ENCODE measurements at places on chromosomes 16 and 17.

GRCh38 chr17:80091376-80091775 is 10.0 kb upstream of the GAA start:
- H3K36me3 ChIP-seq, result no peaks in the 10 kb centered on the region
- H3K27ac ChIP-seq, result no peak overlapping the region
- H3K4me1 ChIP-seq, result no peaks in the 10 kb centered on the region
- no peak overlapping the region for H3K4me3 ChIP-seq
- peaks cover 13% of the 10 kb centered on the region for H3K27me3 ChIP-seq

DNA sequence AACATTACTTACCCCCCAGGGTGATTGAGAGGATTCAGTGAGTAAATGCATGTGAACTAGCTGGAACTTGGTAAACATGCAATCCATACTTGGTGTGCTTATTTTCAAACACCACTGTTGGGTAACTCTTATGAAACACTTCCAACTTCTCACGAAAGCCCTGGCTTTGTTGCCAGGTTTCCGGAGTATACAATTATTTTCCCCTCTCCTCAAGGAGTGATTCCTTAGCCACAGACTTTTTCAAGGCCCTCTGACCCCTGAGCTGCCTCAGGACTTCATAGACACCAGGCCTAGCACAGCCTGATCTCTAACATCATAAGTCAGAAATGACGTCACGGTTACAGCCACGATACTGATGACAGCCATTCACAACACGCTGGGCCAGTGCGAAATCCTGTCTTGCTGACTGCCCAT is 27.6 kb downstream of the HSD17B2 start:
- DNase-seq, result no peak
- H3K27me3 ChIP-seq, result peaks cover 10% of the 10 kb centered on the region
- no peak overlapping the region for H3K27ac ChIP-seq

DNA sequence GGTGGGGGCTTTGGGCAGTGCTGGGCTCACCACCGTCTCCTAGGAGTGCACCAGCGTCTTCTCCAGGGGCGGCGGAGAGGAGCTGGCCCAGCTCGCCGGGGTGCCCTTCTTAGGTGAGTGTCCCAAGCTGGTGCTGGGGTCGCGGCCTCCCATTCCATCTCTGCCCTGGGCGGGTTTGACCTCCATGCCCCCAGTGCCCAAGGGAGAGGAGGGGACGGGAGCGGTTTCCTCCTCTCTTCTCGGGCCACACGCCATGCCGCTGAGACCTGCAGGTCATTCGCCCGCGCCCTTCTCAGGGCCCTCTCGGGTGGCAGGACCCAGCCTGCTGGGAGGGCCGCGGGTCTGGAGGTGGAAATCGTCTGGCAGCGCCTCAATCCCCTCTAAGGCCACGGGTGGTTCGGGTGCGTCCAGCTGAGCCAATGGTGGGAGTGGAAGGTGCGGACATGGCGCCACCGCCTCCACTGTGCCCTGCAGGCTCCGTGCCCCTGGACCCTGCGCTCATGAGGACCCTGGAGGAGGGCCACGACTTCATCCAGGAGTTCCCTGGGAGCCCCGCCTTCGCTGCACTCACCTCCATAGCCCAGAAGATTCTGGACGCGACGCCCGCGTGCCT is 5.3 kb downstream of the IGFALS start:
- no peaks in the 10 kb centered on the region for H3K27me3 ChIP-seq
- H3K4me1 ChIP-seq, result peaks cover 6% of the 10 kb centered on the region
- no peak overlapping the region for H3K4me3 ChIP-seq
- H3K27ac ChIP-seq, result no peak overlapping the region
- DNase-seq, result no peak
- peaks cover 4% of the 10 kb centered on the region for H3K36me3 ChIP-seq

DNA sequence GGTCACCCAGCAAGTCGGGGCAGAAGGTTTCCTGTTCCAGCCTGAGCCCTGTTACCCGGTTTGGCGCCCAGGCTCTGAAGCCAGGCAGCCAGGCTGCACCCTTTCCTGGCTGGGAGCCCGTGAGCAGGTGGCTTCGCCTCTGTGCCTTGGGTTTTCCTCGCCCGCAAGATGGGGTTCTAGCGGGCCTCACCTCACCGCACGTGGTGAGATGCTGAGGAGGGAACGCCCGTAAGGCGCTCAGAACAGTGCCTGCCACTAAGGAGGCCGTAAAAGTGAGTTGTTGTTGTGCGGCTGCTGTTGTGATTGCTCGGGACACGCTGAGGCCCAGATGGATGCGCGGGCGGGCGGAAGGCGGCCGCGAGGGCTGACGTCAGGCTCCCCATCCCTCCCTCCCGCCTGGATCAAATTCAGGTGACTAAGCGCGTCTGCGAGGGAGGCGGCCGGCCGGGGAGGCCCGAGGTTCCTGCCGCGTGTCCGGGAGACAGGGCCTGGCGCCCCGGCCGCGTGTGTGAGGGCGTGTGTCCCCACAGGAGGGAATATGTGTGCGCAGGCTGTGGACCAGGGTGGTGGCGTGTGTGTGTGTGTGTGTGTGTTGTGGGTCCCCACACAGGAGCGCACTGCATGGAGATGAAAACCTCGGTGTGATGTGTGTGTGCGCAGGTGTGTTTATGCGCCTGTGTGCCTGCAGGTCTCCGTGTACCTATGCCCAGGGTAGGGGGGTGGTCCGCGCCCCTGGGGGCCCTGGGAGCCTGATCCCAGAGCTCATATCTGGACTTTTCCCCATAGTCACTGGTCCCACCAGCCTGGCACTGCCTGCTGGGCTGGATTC is 4.3 kb downstream of the CAMKK1 start:
- H3K27ac ChIP-seq, result no peak overlapping the region
- no peaks in the 10 kb centered on the region for H3K27me3 ChIP-seq
- no peak for DNase-seq
- no peak overlapping the region for H3K4me3 ChIP-seq

DNA sequence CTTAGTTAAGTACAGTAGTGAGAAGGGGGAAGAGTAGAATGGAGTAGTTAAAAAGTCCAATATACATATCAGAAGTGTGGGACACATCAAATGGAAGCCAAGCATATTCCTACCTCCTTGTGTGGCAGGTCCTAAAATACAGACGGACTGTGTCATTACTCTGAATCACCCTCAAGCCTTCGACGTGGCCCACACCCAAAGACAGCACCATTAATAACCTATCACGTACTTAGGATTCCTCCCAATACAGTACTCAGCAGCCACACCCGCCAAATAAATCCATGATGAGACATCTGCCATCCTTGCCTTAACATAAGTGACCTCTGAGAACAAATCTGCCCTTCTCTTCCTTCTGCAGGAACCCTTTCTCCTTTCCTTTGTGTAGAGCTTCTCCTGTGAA is 38.9 kb downstream of the UBE2G1 start:
- no peak overlapping the region for H3K4me3 ChIP-seq
- no peak for DNase-seq
- H3K27ac ChIP-seq, result no peak overlapping the region
- no peaks in the 10 kb centered on the region for H3K27me3 ChIP-seq

DNA sequence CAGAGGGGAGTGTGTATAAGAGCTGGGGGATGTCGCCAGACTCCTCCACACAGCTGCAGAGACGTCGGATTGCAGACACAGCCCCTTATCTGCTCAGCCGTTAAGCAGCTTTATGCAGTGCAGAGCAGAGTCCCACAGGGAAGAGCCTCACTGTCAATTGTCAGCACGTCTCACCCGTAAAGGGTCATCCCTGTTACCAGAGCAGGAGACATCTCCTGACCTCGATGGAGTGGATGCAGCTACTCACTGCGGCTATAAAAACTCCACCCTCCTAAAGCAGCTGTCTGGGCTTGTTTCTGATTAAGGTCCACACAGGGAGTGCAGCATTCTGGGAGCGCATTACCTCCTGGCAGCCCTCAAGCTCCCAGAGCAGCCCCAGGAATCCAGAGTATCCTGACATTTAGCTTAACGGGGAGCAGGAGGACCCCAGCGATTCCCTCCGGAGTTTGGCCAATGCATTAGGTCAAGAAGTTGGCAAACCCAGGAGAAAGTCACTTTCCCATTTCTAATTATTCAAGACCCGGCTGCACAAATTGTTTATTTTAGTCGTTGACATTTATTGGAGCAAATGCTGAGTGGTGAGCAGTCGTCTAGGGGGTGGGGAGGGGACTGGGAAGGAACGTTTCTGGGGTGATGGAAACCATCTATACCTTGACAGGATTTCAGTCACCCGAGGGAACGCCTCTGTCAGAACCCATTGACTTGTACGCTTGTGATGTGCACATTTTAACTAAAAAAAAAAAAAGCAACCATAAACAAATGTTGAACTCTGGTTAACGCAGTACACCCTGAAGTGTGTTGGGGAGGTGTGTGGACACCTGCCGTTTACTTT is 100.0 kb upstream of the ZNF469 start:
- H3K4me3 ChIP-seq, result no peak overlapping the region
- H3K27me3 ChIP-seq, result peaks cover 2% of the 10 kb centered on the region
- no peaks in the 10 kb centered on the region for H3K36me3 ChIP-seq
- no peaks in the 10 kb centered on the region for H3K4me1 ChIP-seq
- DNase-seq, result no peak

- no peak for DNase-seq
- H3K36me3 ChIP-seq, result peaks cover 7% of the 10 kb centered on the region
- no peak overlapping the region for H3K4me3 ChIP-seq
Observed at GRCh38 chr17:7974638-7975131, 27.7 kb upstream of the GUCY2D start.

DNA sequence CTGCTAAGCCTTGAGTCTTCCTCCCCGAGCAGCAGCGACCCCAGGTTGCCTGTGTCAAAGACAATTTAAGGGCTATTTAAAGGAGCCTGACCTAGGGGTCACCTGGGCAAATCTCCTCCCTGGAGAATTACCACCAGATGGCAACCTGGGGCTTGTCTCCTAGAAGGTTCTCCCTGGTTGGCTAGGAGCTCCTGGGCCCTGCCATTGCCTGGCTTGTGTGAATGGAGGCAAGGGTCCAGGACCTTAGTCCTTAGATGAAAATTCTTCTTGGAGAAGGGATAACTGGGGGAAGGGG is 51.3 kb upstream of the TAC4 start:
- no peak overlapping the region for H3K4me3 ChIP-seq
- H3K27ac ChIP-seq, result no peak overlapping the region
- DNase-seq, result no peak
- H3K4me1 ChIP-seq, result peaks cover 5% of the 10 kb centered on the region

DNA sequence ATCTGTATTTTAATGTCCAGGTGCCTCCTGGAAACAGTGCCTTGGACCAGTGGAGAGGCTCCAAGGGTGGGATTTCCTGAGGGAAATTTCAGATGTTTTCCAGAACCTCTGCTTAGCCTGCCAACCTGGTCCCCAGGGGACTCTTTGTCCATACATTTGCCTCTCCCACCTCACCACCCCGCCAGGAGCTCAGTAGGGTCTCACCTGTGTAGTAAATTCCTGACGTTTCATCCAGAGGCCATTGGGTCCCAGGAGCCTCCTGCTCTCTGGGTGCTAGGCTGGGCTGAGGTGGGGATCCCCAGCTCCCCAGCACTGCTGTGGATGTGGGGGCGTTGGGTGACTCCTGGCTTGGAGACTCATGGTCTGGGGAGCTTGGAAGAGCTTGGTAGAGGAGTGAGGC is 2.7 kb downstream of the NLRP1 start:
- H3K4me1 ChIP-seq, result peaks cover 44% of the 10 kb centered on the region
- H3K27me3 ChIP-seq, result no peaks in the 10 kb centered on the region
- no peak overlapping the region for H3K4me3 ChIP-seq
- no peak for DNase-seq
- H3K27ac ChIP-seq, result peak overlapping the region; percentile 99

- H3K4me3 ChIP-seq, result peak overlapping the region; percentile 90
- peak overlapping the region; percentile 87 for H3K27ac ChIP-seq
- H3K36me3 ChIP-seq, result no peaks in the 10 kb centered on the region
- DNase-seq, result no peak
Observed at GRCh38 chr17:42277342-42277712, 1.1 kb upstream of the STAT5B start.

- no peak for DNase-seq
- H3K4me1 ChIP-seq, result peaks cover 29% of the 10 kb centered on the region
- H3K27me3 ChIP-seq, result no peaks in the 10 kb centered on the region
- peak overlapping the region; percentile 17 for H3K4me3 ChIP-seq
- H3K36me3 ChIP-seq, result no peaks in the 10 kb centered on the region
Observed at GRCh38 chr16:85610059-85610445, 3.1 kb upstream of the GSE1 start.

DNA sequence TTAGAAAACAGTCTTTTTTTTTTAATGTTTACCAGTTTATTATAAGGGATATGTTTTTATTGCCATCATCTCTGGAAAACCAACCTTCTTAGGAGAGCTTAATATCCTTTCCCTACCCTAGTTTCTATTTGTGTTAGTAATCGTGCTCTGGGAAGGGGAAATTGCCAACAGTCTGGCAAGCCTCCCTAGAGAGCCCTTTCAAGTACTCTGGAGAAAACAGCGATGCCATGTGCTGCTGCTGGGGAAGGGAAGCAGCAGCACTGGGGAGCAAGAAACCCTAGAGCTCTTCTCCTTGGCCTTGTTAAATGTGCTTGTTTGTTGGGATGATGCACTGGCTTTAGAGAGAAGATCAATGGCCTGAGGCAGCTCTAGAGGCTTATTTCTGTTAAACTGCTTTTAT is 10.3 kb downstream of the RETREG3 start:
- DNase-seq, result no peak
- no peak overlapping the region for H3K4me3 ChIP-seq
- peaks cover 6% of the 10 kb centered on the region for H3K36me3 ChIP-seq
- H3K4me1 ChIP-seq, result peaks cover 13% of the 10 kb centered on the region
- no peak overlapping the region for H3K27ac ChIP-seq
- H3K27me3 ChIP-seq, result no peaks in the 10 kb centered on the region

DNA sequence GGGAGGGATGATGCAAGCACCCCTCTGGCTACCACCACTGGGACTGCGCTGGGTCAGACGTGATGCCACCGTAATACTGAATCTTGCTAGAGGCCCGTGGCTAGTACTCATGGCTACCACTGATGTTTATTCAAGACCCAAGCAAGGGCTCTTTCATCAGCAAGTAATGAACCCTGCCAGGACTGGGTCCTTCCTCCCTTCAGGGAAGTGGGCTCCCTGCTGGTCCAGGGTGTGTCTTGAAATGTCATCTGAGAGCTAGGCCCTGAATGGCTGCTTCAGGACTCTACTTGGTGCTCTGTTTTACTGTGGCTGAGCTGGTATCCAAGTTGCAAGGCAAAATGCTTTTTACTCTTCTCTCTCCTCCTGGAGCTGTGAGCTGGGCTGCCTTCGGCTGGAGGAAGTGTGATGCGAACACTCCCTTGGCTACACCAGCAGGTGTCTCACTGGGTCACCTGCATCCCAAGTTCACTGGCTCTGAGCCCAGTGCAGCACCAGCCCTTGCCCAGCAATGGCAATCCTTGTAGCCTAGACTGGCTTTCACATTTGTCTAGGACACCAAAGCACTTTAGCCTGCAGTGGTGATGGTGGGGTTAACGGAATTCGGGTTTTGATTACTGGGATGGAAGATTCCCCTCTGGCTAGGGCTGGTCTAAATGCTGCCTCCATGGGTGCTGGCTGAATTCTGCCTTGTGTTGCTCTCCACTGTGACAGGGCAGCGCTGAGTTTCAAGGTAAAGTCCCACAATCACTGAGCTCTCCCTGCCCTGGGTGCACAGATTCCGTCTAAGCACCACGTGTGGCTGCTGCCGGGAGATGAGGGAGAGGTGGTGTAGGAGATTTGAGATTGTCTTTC is 98.6 kb downstream of the USP22 start:
- H3K4me1 ChIP-seq, result peaks cover 5% of the 10 kb centered on the region
- no peaks in the 10 kb centered on the region for H3K27me3 ChIP-seq
- no peak overlapping the region for H3K4me3 ChIP-seq
- H3K36me3 ChIP-seq, result no peaks in the 10 kb centered on the region
- H3K27ac ChIP-seq, result no peak overlapping the region
- DNase-seq, result no peak
